Foreskin fibroblast (primary cell): ENCODE measurements at places on chromosomes 1 and 21.

- DNase-seq: no peak
Measured at GRCh38 chr1:58620926-58621325, 43.9 kb upstream of the TACSTD2 start.

- DNase-seq: no peak
Measured at GRCh38 chr1:32082022-32082421, 9.3 kb downstream of the TMEM39B start.

- DNase-seq: no peak
Measured at GRCh38 chr1:214946615-214947014, 135.9 kb upstream of the KCNK2 start.

- no peak for DNase-seq
Measured at GRCh38 chr1:181129771-181130606, 41.5 kb downstream of the IER5 start.

GRCh38 chr1:101333186-101333585 is 96.4 kb downstream of the S1PR1 start:
- no peak for DNase-seq

DNA sequence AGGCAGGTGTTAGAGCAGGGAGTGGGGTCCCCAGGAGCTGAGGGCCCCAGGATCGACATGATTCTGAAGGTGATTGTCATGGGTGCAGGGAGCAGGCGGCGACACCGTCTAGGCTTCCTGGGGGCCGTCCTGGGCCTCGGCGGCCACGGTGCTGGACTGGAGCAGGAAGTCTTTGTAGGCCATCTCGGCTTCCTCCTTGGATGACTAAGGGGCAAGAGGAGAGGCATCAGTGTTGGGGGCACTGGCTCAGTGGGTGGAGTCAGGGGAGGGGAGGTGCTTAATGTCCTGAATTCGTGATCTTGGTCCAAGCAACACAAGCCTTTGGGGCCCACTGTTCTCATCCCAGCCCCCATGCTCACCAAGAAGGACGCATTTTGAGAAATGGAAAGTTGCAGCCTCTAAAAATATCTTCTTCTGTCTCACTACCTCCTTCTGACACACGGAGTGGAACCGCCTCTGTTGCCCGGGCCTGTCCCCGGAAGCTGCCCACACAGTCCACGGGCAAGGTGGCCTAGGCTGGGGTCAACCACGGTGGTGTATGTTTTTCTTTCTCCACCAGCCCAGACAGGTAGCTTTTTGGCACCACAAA is 8.6 kb upstream of the FCMR start:
- no peak for DNase-seq

DNA sequence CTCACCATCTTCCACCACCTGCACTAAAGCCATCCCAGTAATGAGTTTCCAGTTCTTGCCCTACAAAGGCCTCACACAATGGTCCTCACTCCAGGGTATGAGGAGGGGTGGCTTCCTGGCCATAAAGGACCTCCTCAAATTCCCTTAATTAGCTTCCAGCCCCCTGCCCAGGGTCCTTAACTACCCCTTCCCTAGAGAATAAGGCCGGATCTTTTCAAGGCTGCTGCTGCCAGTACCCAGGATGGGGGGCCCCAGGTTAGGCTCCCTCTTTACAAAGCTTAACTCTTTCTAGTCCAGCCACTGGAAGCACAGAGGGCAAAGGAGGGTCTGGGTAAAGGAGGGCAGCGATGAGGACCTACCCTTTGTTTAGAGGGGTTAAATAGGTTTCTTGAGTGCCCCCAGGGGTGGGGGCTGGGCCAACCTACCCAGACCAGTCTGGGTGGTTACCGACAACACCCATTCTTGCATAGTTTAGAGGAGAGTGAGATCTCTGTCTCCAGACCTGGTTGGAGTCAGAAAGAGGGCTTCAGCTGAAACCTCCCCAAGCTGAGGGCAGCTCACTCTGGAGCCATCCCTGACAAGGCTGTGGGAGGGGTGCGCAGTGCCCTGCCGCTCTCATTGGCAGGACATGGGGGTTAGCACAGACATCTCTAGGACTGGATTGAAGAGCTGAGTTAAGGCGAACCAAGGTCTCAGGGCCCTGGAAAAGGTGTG is 7.1 kb downstream of the BLACAT1 start:
- DNase-seq: no peak

- no peak for DNase-seq
Measured at GRCh38 chr1:223114871-223115270, 28.2 kb downstream of the TLR5 start.

GRCh38 chr21:36888466-36888865 is 78.0 kb downstream of the HLCS start:
- DNase-seq: no peak

- no peak for DNase-seq
Measured at GRCh38 chr1:10056599-10056987, 23.8 kb downstream of the UBE4B start.

DNA sequence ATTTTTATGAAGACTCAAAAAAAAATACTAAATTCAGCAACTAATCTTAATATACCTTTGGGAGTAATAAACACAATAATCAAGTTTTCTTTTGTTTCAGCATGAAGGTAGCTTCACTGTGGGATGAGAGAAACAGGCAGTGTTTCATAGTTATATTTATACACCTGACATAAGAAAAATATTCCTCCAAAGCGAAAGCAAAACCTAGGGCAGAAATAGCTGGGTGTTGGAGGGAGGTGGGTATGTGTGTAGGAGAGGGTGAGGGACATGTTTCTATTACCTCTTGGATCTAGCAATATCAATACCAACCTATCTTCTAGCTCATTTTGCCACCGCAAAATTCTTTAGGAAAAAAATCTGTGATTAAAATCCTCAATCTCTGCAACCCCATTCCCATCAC is 24.9 kb upstream of the MAN1A2 start:
- no peak for DNase-seq

- DNase-seq: no peak
Measured at GRCh38 chr1:49841767-49842166, 182.0 kb downstream of the AGBL4 start.

DNA sequence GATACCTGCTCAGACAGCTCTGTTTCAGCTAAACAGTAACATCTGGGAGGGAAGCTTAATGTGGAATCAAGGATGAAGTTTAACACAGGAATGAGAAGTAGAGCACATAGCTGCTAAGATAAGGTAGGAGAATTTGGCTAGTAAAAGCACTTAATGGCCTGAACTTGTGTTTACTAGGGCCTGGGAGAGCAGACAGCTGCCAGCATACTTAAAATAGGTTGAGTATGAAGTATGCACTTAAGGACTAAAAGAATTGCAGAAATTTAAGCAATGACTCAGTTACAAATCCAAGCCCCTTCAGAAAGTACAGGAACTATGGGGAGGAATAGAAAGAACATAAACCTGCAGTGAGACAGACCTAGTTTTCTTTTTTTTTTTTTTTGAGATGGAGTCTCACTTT is 53.0 kb downstream of the BACH1 start:
- peak; percentile 45 for DNase-seq
